ENCODE measurements at places on chromosomes 6 and 20. TPM values are rescaled to one million over a fixed set of nuclear protein-coding genes. Genes with fewer than 3 reads are reported as not detected.
A peak's percentile ranks its signal among the peaks of the same experiment; 100 is the strongest.

GRCh38 chr20:11922561-11922960 is 4.9 kb downstream of the BTBD3 start:
- H3K27ac ChIP-seq = no peak overlapping the region
- no peaks in the 10 kb centered on the region for H3K27me3 ChIP-seq
- no peak for DNase-seq
- no peak overlapping the region for H3K4me3 ChIP-seq
- H3K36me3 ChIP-seq = peaks cover 20% of the 10 kb centered on the region
- H3K4me1 ChIP-seq = peaks cover 22% of the 10 kb centered on the region

GRCh38 chr20:53708129-53708968 is 114.7 kb upstream of the ZNF217 start:
- H3K36me3 ChIP-seq = no peaks in the 10 kb centered on the region
- H3K27ac ChIP-seq = no peak overlapping the region
- no peaks in the 10 kb centered on the region for H3K27me3 ChIP-seq
- no peaks in the 10 kb centered on the region for H3K4me1 ChIP-seq
- no peak overlapping the region for H3K4me3 ChIP-seq

DNA sequence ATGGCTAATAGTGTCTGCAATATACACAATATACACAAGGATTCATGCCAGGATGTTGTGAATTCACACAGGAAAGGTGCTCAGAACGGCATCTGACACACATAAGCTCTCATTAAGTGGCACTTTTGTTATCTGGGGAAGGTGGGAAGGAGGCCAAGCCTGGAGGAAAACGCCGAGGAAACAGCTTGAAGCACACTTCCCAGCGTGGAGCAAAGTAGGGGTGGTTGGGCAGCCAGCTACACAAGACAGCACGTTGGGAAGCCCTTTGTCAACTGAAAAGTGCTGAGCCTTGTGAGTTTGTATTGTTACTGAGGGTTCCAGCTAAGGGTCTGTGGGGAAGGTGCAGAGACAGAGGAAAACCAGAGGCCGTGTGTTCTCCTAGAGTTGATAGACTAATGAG is 181.0 kb downstream of the ZMYND8 start:
- H3K4me1 ChIP-seq = no peaks in the 10 kb centered on the region
- no peaks in the 10 kb centered on the region for H3K27me3 ChIP-seq
- no peak overlapping the region for H3K27ac ChIP-seq

DNA sequence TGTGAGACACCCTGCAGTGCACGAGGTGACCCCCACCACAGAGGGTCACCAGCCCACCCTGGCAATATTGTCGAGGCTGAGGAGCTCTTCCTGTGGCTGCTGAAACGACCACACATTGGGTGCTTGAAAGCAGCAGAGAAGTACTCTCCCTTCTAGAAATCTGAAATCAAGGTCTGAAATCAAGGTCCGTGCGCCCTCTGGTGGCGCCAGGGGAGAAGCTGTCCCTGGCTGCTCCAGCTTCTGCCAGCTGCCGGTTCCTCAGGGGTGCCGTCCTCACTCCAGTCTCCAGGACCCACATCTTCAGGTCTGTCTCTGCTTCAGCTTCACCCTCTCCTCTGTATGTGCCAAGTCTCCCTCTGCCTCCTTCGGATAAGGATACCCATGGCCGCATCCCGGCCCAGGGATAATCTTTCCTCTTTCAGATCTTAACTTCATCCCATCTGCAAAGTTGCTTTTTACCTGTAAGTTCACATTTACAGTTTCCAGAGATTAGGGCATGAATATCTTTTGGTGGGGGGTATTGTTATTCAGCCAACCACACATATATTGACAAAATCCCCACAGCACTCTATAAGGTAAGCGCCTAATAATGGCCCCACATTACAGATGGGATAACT is 108.3 kb upstream of the PHACTR3 start:
- no peak overlapping the region for H3K27ac ChIP-seq
- peak; percentile 60 for DNase-seq
- no peaks in the 10 kb centered on the region for H3K27me3 ChIP-seq
- no peaks in the 10 kb centered on the region for H3K36me3 ChIP-seq
- H3K4me1 ChIP-seq = no peaks in the 10 kb centered on the region

Gene SLC13A3
- total RNA-seq = 1.5 TPM

Gene LAMA4
- 47.1 TPM for total RNA-seq

Gene PI16
- total RNA-seq = 14.2 TPM

Gene AURKA
- 2.0 TPM for total RNA-seq

Gene GRM1
- total RNA-seq = 0.07 TPM

Data from right atrium auricular region (tissue), 2 donors.